ENCODE measurements at places on chromosomes 12 and 14.

DNA sequence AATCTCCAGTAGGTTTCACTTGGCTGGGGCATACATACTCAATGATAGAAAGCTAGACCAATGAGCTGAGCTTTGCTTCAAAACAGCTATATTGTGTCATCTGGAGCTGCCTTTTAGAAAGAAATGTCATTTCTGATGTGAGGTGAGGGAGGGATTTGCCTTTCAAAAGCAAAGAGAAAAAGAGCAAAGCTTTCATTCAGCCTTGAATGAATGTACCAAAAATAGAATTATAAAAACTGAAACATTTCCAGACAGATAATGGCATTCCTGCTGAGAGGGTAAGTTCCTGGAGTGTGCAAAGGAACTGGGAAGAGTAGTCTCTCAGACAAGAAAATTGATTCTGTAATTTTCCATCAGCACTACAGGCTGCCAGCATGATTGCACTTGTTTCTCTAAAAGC is 710.0 kb downstream of the LRFN5 start:
- DNase-seq: no peak

DNA sequence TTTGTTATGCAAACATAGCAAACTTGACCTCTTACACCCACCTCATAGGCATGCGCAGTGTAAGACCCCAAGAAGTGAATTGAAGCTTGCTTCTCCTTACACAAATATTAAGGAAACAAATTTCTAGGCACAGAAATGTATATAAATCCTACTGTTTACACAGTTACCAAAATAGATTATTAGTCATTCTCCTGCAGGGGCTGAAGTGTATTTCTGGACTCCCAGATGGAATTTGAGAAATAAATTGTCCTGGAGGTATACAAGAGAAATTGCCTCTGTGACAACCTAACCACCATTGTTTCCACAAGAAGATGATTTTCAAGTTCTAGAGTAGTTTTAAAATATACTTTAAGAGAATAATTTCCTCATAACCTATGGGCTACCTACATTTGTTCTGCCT is 656.0 kb upstream of the MDGA2 start:
- no peak for DNase-seq

DNA sequence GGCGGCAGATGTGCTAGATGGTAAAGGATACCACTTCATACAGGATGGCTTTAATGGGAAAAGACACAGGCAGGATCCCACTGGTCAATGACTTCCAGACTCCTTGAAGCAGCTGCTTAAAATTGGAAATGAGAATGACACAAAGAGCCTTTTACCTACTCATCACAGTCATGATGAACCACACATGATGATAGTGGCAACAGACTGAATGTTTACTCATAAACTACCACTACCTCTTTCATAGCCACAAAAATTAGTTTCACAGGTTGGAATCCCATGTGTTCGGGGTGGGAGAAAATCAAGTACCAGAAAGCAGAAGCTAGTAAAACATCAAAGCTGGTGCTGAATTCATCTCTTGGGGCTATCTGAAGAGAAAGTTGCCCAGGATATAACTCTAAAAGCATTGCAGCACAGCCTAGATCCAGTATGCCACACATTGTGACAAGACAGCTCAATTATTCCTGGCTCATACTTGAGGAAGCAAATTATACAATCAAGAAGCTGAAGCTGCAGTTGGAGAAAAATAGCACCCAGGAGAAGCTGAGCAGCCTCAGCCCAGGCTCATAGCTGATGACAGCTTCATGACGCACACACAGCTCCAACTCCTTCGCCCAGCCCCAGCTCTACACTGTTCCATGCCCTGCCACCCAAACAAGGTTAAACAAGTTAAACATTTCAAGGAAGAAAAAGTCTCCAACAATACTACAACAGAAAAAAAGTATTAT is 29.0 kb upstream of the C12orf50 start:
- no peak for DNase-seq

- peak; percentile 83 for DNase-seq
These were observed 20.1 kb downstream of the STX2 start for GRCh38 chr12:130818635-130819576.

DNA sequence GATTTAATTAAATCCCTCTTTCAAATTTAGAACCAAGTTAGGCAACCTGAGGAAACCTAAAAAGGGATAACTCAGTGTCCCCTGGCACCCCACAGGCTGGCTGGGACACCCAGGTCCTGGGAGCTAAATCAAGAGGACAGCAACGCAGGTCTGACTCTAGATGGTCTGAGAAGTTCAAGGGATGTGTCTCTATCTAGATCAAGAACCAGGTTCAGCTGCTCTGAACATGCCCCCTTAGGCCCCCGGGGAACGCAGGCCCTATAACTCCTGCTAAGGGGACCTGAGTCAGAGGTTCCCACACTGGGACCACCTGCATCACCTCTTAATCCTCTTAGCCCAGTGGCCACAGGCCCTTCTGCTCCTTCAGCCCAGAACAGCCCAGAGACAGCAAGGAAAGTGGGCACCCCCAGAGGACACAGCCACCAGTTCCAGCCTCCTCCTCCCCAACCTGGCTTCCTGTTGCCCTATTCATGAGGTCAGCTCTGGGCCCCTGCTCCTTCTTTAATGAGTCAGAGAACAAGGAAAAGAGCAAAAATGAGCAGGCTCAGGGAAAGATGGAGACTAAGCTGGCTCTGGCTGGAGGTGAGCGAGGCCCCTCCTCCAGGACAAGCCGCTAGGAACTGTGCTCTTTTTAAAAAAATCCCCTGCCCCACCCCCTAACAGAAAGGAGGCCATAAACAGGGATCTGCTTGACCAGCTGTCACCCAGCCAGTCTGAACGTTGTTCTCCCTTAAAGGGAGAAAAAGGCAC is 10.8 kb downstream of the PITPNM2 start:
- DNase-seq: no peak

GRCh38 chr12:103627189-103627855 is 40.2 kb downstream of the STAB2 start:
- DNase-seq: no peak

- no peak for DNase-seq
These were observed 90.7 kb downstream of the PPFIA2 start for GRCh38 chr12:81668475-81668874.

DNA sequence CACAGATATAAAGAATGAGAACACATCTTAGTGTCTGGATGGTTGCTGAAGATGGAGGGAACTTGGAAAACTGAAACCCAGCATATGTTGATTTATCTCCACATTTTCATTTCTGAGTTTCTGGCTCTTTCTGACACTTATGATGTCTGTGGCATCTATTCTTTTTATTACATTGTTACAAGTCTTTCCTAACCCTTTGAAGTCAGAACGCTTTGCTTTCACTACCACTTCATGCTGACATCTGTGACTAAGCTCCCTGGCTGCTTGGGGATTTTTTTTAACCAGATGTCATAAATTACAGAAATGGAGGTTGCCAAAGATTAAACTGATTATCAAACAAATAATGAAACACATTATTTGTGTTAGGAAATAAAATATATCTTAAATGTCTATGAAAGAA is 188.7 kb downstream of the KITLG start:
- no peak for DNase-seq

GRCh38 chr12:39365364-39366001 is 77.4 kb downstream of the KIF21A start:
- DNase-seq: no peak

DNA sequence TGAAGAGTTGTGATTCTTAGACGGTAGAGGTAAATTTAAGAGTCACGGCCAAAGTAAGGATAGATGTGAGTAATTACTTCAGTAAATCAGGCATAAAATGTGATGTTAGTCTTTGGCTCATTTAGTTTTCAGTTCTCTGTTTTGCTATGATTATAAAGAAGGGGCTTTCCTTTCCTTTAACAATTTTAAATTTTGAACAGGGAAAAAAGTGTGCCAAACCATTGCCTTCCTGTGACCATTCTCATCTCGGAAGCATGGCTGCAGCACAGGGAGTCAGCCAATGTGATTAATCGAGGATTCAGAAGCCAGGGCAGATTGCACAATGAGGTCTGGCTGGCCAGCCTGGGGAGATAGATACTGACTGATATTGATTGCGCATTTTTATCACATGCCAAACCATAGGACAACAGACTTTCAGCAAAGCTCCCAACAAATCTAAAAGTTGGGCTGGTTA is 480.2 kb upstream of the PRICKLE1 start:
- no peak for DNase-seq

- no peak for DNase-seq
These were observed 37.1 kb downstream of the TMEM30B start for GRCh38 chr14:61244009-61244408.

DNA sequence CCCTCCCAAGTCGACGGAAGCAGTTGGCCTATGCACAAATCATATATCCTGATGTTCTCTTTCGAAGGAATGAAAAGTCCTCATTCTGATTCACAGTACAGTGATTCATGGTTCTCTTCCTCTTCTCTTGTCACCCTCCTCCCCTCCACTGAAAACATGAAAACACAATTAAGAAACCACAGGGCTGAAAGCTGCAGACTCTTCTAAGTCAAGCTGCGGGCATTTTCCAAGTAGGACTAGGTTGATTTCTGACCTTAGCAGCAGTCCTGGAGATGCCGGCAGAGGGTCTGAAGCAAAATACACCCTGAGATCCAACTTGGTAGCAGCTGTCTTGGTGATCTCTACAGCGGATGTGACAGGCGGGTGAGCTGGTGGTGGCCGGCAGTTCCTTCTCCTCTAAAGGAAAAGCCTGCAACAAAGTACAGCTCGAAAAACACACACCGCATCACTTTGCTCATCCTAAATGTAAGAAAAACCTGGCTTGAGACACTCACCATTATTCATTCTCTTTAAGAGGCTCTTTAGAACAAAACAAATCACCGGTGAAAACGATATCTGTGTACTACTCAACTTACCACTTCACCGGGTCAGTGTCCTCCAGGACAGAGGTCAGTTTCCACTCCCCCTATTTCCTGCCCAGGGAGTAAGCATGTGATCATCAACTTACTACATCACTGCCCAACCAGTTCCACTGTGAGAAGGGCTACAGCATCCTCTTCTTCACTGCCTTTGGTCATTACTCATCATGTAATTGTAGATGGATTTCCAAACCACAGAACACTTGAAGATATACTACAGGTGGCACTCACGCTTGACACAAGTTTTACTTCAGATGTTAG is 6.0 kb downstream of the TMCC3 start:
- DNase-seq: no peak

DNA sequence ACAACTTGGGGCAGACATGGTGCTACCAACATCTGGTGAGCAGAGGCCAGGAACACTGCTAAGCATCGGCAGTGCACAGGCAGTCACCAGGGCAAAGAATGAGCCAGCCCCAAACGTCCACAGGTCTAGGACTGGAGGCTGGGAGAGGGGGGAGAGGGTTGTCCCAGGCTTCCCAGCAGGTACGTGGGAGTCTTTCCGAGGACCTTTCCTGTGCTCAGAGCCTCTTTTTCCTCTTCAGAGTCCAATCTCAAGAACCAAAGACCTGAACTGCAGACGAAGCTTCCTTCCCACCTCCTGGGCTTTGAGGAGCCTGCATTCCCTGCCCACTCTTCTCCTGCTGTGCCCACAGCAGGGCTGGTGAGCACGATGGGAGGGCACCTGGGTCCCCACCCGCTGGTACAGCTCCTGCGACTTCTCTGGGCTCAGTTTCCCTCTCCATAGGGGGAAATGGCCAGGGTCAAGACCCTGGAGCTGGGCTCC is 48.7 kb downstream of the DLK1 start:
- DNase-seq: no peak

- no peak for DNase-seq
These were observed 4.5 kb downstream of the RAB5B start for GRCh38 chr12:55978393-55978792.

GRCh38 chr14:70454731-70455130 is 2.8 kb downstream of the ADAM21 start:
- no peak for DNase-seq

- no peak for DNase-seq
These were observed 9.3 kb upstream of the FUT8 start for GRCh38 chr14:65403231-65403630.

DNA sequence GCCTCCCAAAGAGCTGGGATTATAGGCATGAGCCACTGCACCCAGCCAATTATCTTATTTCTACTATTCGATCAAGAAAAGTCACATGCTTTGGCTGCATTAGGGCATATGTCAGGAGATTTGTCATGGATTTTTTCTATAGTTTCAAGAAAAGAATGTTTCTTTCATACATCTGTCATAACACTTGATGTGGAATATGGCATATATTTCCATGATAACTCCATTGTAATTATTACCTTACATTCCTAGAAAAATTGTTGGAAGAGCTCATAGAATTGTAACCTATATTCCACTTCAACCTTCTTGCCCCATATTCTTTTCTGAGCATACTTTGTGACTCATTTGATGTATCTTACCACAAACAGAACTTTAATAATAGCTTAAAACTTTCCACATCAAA is 740.9 kb upstream of the FLRT2 start:
- no peak for DNase-seq

- DNase-seq: no peak
These were observed 198.7 kb upstream of the DCN start for GRCh38 chr12:91381309-91381804.

DNA sequence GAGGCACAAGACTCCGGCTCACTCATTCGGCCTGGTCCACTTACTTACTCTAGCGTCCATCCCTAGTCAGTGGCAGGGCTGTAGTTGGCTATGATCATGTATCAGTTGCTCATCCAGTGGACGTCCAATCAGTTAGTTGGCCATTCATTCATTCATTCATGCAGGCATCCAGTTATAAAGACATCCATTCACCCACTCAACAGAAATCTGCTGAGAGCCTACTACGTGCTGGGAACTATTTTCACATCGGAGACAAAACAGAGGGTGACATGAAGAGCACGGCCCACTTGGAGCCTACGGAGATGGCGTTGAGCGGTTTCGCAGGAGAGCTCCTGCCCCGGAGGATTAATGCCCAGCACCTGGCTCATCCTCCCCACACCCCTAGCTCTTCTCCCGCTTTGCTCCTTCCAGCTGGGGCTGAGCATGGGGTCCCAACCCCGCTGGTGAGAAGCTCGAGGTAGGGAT is 49.7 kb downstream of the SNAPC1 start:
- no peak for DNase-seq
